Stimulated activated CD8-positive, alpha-beta memory T cell treated with anti-CD3 and anti-CD28 coated beads, Interleukin-7, amount 100 ng/mL, for 1 hour (primary cell): ENCODE measurements at places on chromosomes 6 and 20.

GRCh38 chr6:67009818-67010217 is 1302.8 kb upstream of the EYS start:
- no peak for DNase-seq

DNA sequence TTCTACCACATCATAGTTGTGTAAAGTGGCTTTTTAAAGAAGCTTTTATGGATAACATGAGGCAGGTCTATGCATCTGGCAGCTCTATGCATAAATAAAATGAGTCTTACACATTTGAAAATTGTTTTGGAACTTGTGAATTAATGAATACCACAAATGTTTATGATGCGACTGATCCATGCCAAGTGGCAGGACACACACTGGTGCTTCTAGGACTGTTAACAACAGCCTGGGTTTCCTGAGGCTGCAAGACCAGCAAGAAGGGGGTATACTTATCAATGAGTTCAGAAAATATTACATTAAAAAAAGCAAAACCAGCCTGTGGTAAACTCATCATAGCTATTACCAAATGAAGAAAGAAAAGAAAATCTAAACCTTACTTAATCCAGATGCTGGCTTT is 212.9 kb upstream of the PDE10A start:
- no peak for DNase-seq

GRCh38 chr6:34178357-34179105 is 32.6 kb upstream of the GRM4 start:
- no peak for DNase-seq

DNA sequence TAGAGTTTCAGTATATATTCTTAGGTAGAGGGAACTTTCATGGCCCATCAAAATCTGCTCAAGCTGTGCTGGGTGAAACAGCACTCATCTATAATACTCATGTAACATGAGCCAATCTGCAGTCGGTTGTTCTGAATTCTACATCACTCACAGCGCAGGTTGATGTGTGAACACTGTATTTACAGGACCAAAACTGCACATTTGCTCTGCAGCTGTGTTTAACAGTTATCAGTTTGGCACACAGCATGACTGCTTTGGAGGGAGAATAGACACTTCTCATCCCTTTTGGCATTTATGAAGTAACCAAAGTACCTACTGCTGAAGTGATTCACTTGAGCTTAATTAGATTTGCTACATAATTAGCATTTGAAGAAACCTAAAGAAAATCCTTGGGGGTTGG is 225.1 kb downstream of the BCKDHB start:
- DNase-seq, result no peak

DNA sequence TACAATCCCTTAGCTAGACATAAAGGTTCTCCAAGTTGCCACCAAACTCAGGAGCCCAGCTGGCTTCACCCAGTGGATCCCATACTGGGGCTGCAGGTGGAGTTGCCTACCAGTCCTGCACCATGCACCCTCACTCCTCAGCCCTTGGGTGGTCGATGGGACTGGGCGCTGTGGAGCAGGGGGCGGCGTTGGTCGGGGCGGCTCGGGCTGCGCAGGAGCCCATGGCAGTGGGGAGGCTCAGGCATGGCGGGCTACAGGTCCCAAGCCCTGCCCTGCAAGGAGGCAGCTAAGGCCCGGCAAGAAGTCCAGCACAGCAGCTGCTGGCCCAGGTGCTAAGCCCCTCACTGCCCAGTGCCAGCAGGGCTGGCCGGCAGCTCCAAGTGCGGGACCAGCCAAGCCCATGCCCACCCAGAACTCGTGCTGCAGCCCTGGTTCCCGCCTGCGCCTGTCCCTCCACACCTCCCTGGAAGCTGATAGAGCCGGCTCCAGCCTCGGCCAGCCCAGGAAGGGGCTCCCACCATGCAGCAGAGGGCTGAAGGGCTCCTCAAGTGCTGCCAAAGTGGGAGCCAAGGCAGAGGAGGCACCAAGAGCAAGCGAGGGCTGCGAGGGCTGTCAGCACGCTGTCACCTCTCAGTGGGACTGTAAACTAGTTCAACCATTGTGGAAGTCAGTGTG is 912.1 kb downstream of the PHF3 start:
- no peak for DNase-seq

DNA sequence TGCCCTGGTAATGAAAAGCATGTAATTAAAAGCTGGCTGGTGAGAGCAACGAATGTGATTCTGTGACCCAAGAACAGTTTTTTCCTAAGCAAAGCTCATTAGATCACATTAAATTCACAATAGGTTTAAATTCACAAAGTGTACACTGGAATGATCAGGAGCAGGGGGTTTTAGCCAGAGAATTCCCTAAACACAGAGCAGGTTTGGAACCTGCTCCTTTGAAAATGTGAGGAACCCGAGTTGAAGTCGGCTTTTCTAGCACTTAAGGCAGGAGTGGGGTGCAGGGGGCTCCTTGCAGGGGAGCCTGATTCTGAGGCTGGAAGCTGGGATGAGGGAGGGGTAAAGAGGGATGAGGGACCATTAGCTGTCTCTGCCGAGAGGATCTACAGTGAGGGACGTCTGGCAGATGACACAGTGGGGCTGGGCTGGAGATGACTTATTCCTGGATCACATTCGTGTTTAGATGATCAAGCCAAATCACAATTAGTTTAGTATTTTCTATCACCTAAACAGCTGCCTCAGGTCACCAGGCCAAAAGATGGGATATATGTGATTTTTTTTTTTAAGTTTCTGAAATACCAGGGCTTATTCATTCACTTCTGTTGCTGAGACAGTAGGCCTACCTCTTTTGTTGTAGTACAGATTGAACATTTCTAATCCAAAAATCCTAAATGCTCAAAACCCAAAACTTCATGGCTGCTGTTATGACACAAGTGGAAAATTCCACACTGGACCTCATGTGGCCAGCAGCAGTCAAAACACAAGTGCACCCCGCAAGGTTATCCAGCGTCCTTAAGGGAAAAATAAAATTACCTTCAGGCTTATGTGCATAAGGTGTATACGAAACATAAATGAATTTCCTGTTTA is 93.1 kb upstream of the HIVEP1 start:
- DNase-seq, result no peak
